Endothelial cell of coronary artery (primary cell): ENCODE measurements at places on chromosomes 4 and X. TPM values are rescaled to one million over a fixed set of nuclear protein-coding genes. Genes with fewer than 3 reads are reported as not detected.

The F11 gene
- not detected in 2 replicates for total RNA-seq

The ITM2A gene
- 14.5 and 19.0 TPM in 2 replicates for total RNA-seq

The CCNB3 gene
- total RNA-seq, result 0.27 and 0.56 TPM in 2 replicates

The SLC26A1 gene
- 0.09 TPM in 1 of 2 replicates, not detected in the other for total RNA-seq

The TRIM75 gene
- total RNA-seq, result not detected in 2 replicates
